ENCODE measurements at places on chromosomes 5 and 9.
A peak's percentile ranks its signal among the peaks of the same experiment; 100 is the strongest.

DNA sequence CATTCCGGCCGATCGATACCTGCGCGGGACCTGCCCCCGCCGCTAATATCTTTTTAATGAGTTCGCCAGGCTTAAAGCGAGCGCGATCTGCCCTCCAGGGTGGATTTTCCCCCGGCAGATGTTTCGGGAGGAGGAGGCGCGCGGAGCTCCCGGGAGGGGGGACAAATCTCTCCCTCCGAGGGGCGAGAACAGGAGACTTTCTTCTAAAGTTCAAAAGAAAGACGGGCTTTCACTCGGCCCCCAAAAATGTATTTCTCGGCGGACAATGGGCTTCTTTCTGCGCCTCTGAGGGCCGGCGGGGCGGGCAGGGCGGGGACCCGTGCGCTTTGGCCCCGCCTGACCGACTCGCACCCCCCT lies 4.1 kb upstream of the PRDM12 start:
- no peak for DNase-seq

DNA sequence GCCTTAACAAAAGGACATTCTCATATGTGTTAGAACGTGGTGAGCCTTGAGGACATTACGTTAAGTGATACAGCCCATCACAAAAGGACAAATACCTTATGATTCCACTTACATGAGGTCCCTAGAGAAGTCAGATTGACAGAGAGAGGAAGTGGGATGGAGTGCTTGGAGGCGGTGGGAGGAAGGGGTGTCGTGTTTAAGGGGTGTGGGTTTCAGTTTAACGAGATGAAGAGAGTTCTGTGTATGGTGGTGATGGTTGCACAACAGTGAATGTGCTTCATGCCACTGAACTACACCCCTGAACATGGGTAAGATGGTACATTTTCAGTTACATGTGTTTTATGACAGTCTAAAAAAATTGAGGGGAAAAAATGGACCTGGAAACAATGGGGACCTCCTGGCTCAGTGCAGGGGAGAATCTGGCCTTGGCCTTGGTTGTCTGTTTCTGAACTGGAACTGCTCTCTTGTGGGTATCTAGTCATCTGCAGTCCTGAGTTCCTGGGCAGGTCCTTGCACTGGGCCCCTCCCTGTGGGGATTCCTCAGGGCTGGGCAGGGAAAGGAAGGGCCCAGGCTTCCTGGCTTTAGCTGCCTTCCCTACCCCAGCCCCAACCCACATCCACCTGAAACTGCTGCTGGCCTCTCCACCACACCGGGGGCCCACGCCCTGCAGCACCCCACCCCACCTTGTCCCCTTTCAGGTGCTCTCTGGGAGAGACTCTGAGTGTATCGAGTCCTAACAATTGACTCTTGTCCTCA lies 17.8 kb downstream of the LRRC8A start:
- DNase-seq: no peak

DNA sequence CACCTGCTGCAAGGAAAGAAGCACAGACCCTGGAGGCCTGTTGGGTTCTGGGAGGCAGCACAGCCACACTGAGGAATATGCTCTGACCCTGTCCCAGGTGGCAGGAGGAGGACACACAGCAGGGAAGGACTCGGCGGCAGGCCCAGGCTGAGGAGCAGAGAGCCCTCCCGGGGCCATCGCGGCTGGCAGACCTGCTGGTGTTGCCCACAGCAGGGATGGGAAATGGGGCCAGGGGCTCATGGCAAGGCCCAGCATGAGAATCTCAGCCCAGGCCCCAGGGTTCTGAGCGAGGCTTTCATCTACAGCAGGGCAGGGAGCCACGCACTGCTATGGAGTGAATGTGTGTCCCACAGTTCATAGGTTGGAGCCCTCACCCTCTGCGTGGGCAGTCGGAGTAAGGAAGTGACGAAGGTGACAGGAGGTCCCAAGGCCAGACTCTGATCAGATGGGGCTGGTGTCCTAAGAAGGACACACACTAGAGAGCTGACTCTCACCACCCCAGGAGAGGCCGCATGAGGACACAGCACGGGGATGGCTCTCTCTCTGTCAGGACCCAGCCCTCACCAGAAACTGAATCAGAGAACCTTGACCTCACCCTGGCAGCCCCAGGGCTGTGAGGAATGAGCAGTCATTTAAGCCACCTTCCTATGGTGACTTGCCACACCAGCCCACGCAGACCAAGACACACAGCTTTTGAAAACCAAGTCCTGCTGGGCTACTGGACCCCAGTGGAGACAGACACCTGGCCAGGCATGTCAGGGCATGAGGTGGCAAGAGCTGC lies 10.3 kb upstream of the GPSM1 start:
- DNase-seq: no peak

GRCh38 chr9:111158363-111158762 lies 120.1 kb upstream of the LPAR1 start:
- DNase-seq: no peak

GRCh38 chr9:27618066-27618465 lies 44.8 kb upstream of the C9orf72 start:
- DNase-seq: no peak

GRCh38 chr5:67496051-67496450 lies 299.5 kb upstream of the CD180 start:
- DNase-seq: no peak

GRCh38 chr5:145981589-145982571 lies 45.5 kb downstream of the SH3RF2 start:
- no peak for DNase-seq

- no peak for DNase-seq
These were observed 24.7 kb downstream of the PSIP1 start for GRCh38 chr9:15485836-15486666.

- no peak for DNase-seq
These were observed 9.4 kb upstream of the PRSS3 start for GRCh38 chr9:33785914-33786313.

DNA sequence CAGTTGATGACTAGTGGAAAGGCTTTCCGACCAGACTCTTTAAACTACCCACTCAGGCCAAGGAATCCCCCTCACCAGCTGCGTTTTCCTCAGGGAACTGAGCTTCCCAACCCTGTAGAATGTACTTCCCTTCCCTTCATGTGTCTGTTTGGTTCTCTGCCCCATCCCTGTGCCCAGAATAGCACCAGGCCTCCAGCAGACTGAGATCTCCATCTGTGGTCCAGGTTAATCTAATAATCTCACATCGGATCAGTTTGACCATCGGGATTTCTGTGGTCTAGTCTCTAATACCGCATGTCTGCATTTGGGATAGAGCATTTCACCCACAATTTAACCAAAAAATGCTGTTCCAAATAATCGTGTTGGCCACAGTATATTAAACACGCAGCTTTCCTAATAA lies 237.2 kb downstream of the ROR2 start:
- DNase-seq: no peak

DNA sequence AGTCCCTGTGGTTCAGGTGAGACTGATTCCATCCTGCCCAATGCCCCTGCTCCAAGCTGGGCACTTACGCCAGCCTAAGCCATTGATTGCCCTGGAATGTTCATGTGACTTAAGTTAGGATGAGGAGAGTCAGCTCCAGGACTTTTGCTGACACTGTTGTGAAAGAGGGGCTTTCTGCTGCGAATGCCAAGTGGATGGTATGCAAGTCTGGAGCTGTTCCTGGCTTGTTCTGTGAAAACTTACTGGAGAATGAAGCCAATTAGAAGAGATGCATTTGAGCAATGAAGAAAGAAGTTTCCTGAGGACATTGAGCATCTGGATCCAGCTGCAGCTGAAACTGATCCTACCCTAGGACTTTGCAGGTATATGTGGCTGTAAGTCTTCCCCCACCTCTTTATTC lies 61.2 kb upstream of the ZFR start:
- DNase-seq: no peak

DNA sequence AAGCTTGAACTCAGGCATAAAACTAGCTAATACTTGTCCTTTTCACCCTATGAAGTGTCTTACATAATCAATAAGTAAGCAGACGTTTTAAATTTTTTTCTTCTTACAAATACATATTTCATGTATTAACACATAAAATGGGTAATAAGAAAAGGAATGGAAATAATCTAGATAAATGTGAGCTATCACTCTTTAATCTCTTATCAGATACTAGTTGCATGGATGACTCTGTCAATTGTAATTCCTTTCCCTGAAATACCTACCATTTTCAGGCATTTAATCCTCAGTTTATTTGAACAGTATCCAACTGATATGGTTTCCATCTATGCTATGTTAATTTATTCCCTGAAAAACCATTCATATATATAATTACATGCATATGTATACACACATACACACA lies 166.0 kb upstream of the RGS7BP start:
- no peak for DNase-seq

DNA sequence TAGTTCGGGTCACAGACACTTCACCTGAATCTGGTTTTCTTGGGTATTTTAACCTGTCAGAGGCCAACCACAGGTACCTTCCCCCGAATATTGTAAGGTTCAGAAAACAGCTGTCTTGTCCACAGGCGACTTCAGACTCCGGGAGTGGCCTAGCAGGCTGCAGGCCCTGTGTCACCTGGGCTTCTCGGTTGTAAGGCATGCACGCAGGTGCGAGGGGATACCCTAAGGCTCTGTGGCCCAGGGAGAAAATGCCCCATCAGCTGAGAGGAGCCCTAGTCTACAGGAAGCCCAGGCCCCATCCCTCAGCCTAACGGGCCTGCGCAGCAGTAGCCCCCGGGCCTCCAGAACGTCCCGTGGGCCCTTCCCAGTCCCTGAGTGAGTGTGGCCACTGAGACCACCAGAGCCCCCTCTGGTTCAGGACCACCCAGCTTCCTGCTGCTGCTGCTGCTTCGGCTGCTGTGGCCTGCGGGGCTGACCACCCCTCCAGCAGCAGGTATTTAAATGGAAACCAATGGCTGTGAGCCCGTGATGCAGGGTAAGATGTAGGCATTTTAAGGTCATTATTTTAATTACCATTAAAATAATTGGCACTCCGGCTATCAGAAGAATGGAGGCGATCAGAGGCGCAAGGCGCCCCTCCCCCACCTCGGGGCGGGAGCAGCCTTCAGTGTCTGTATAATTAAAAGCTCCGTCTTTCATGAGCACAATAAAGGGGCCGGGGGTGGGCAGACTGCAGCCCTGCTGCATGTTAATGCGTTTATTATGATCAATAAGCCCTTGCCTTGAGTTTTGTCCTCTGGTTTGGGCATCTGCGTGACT lies 65.4 kb downstream of the PSMB7 start:
- DNase-seq: no peak

DNA sequence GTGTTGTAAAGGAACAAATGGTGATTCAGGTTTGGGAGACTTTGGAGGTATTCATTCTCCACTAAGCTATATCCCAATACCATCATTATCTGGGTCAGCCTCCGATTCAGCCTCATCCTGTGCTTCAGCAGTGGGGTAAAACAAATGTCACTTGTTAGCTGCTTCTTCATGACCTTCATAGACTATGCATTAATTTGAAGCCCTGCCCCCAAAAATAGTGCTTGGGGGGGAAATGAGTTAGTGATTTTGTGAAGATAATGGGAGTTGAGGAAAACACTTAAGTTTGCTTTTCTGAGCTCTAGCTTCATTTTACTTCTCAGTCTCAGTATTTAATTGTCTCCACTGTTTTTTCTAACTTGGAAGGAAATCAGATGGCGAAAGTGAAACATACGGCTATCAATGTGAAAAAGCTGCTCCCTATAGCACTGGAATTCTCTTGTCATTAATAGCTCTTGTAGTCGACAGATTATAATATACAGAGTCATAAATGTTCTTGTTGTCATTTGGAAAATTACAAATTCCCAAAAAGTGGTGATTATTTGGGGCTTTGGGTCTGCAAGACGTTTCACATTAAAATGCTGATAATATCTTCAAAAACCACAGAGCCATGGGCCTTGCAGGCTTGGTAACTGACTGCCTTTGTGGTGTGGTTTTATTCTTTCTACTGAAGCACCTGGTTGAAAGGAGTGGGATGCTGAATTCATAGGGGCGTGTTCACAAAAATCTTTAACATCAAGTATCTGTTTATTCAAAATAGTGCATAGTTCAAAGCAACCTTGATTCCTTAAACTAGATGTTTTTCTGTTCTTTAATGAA lies 40.0 kb downstream of the PIK3R1 start:
- DNase-seq: no peak

- no peak for DNase-seq
These were observed 156.9 kb downstream of the PAM start for GRCh38 chr5:102911973-102912372.

- no peak for DNase-seq
These were observed 37.9 kb upstream of the RAB3C start for GRCh38 chr5:58544926-58545325.

DNA sequence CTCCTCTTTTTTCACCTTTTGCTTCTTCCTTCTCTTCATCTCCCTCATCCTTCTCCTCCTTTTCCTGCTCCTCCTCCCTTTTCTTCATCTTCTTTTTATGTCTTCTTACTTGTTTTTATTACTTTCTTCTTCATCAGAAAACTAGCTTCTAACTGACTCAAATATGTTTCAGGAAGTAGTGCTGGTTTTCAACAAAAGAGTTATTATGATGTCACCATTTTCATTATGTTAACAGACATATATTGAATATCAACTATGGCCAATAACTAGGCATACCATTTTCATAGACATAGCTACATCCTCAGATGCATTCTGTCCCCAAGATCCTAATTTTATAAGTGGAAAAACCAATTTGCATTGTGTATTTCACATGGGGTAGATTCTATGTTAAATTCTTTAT lies 252.9 kb upstream of the PAPPA start:
- no peak for DNase-seq

GRCh38 chr9:128007566-128008138 lies 26.9 kb upstream of the EEIG1 start:
- peak; percentile 89 for DNase-seq

GRCh38 chr9:97046228-97046627 lies 7.3 kb upstream of the CTSV start:
- DNase-seq: no peak

GRCh38 chr5:82097-82496 lies 9.9 kb upstream of the PLEKHG4B start:
- DNase-seq: no peak

- no peak for DNase-seq
These were observed 16.6 kb downstream of the ZFP62 start for GRCh38 chr5:180844432-180844831.

DNA sequence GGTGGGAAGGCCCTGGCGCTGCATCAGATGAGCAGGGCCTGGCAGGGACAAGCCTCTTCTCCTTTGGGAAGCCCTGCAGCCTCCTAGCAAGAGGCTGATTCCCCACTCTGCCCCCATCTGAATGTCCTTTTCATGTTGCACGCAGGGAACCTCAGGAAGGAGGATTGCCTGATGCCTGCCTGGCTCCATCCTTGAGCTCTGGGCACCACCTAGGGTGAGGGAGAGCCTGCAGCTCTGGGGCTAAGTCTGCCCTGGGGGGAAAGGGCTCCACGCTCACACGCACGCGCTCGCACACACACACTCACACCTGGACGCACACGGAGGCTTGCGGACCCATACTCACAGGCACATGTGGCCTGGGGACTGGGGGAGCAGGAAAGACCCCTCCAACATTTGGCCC lies 86.6 kb downstream of the LMX1B start:
- DNase-seq: no peak
